ENCODE measurements at places on chromosomes 11 and 22.
A peak's percentile ranks its signal among the peaks of the same experiment; 100 is the strongest.

DNA sequence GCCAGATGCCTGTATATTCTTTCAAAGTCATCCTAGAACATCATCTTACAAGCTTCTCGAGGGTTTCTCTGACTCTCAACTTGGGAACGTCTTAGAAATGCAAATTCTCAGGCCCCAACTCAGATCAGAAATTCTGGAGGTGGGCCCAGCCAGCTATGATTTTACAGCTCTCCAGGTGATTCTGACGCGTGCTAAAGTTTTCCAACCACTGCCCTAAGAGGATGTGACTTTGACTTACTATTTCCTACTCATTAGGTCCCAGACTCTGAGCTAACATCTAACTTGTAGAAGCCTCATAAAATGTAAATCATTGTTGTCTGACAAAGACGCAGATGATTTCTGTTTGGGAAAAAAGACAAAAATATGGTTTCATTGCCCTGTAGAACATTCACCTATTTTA, 61.1 kb downstream of the IRAG1 start:
- DNase-seq: no peak

DNA sequence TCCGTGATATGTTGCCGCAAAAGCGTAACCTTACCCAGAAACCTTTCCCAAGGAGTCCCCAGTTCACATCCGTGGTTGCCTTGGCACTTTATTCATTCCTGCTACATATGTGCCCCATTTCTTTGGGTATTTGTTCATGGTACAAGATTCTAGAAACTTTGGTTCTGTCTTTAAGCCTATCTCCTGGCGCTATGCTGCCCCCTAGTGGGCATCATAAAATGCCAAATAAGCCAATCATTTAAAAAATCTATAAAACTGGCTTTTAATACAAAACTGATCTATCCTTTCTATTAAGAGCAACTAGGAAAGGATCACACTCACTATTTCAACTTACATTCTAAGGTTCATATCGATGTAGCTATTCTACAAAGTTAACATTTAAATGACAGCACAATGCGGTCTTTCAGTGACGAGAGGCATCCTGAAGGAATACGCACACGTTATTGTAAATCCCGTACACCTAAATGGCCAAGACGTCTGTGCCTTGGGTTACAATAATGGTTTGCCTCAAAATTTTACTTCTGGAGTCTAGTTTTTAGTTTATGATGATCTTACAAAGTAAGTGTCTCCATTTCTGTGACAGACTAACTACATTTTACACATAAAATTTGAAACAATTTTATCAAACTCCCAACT, 16.2 kb downstream of the PIWIL3 start:
- no peak for DNase-seq

GRCh38 chr11:11717064-11717725, 95.4 kb upstream of the GALNT18 start:
- DNase-seq: no peak

DNA sequence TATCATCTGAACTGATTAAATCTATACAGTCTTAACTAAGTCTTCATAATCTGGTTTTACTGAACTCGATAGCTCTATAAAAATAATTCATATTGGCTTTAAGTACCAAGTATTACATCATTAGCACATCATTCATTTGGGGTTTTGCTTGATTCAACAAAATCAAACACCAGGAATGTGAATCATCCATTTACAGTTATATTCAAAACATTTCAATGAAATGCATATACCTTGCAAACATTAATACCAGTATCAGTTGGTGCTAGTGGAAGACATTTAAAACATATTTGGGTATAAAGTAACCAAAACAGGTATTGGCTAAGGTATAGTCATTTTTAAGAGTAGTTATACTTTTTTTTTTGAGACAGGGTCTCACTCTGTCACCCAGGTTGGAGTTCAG, 12.2 kb upstream of the CCDC89 start:
- no peak for DNase-seq

DNA sequence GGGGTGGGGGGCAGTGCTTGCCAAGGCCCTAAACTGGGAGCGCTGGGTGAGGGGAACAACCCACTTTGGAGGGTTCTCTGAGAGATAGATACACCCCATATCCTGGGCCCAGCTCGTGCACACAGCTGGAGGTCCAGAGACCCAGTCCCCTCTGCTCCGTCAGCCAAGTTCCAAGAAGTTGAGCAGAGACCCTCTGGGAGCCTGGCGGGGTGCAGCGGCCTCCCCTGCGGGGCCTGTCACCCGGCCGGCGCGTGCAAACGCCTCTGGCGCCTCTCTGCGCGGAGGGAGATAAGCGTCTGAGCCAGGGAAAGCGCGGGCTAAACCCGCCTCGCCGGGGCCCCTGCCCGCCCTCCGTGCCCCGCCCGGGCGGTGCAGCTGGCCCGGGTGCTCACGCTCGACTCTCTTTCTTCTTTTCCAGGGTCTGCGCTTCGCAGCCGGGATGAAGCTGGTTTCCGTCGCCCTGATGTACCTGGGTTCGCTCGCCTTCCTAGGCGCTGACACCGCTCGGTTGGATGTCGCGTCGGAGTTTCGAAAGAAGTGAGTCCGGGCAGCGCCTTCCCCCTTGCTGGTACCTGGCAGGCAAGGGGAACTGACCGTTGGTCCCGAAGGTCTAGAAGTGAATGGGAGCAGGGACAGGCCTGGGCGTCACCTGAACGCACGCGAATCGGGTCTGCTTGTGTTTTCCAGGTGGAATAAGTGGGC, 540 bp downstream of the ADM start:
- peak; percentile 41 for DNase-seq

DNA sequence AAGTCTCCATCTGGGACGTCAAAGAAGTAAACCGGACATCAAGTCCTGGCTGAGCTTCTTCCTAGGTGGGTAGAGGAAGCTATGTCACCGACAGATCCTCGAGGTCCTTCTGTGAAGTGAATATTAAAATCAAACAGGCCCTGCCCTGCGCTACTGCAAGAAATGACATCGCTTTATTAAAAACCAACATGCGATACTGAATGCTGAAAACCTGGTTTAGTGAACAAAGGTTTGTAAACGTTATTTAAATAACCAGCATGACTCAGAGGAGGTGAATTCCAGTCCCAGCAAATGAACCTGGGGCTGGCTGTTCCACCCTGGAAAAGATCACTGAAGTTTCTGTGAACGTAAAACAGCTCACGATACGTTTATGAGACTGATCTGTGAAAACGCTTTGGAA, 645 bp downstream of the RTCB start:
- no peak for DNase-seq

DNA sequence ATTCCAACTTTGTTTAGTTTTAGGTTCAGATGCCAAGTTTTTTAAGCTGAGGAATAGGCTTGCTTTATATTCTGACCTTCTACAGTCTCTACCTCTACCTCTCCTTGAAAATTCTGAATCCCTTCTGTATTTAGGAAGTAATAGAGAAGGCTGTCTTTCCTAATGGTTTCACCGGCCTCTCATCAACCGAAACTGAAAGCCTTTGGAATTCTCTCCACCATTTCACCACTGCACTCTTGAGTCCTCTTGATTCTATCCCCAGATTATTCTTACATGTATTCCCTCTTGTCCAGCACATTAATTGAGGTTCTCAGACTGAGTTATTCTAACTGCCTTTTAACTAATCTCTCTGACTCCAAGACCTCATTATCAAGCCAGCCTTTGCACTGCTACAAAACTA, 67.7 kb upstream of the PICALM start:
- no peak for DNase-seq

- DNase-seq: no peak
Observed at GRCh38 chr11:26478710-26479109, 93.4 kb downstream of the MUC15 start.

DNA sequence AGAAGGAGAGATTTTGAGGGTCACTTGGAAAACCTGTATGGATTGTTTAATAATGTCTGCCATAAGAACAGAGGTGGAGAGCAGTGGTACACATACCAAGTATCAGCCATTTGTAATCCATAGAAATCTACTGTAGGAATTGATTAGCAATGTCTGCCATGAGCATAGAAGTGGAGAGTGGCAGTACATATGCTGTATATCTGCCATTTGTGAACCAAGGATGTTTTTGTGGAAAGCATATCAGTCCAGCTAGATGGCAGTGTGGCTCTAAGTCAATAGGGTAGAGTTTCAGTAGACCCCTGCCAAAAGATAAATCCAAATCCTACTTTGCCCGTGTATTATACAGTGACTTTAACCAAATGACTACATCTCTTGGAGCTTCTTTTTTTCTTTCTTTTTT, 82.9 kb upstream of the SEZ6L start:
- no peak for DNase-seq

- no peak for DNase-seq
Observed at GRCh38 chr11:122068141-122068540, 47.9 kb downstream of the BLID start.

DNA sequence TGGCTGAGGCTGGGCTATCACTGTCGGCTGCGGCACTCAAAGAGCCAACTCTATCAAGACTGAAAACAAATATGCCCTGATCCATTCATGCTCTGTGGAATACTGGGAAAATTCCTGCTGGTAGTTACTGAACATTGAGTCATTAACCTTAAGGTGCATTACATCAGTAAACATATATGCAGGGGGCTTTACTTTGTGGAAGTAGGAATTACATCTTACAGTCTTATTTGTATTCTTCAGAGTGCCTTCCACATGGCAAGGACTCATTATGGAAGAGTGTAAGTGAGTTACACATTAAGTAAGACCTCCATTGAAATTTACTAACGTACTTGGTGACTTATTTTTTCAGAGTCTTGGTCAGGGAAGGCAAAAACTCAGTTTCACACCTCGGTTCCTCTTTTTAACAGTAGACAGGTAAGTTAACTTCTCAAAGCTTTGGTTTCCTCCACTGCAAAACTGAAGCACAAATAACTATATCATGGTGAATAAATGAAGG, 4.5 kb downstream of the OR5B21 start:
- DNase-seq: no peak

GRCh38 chr11:102239911-102240310, 77.4 kb upstream of the BIRC3 start:
- DNase-seq: no peak

GRCh38 chr11:24575392-24575791, 78.5 kb downstream of the LUZP2 start:
- DNase-seq: no peak

GRCh38 chr11:76824980-76825725, 35.6 kb upstream of the ACER3 start:
- DNase-seq: no peak

DNA sequence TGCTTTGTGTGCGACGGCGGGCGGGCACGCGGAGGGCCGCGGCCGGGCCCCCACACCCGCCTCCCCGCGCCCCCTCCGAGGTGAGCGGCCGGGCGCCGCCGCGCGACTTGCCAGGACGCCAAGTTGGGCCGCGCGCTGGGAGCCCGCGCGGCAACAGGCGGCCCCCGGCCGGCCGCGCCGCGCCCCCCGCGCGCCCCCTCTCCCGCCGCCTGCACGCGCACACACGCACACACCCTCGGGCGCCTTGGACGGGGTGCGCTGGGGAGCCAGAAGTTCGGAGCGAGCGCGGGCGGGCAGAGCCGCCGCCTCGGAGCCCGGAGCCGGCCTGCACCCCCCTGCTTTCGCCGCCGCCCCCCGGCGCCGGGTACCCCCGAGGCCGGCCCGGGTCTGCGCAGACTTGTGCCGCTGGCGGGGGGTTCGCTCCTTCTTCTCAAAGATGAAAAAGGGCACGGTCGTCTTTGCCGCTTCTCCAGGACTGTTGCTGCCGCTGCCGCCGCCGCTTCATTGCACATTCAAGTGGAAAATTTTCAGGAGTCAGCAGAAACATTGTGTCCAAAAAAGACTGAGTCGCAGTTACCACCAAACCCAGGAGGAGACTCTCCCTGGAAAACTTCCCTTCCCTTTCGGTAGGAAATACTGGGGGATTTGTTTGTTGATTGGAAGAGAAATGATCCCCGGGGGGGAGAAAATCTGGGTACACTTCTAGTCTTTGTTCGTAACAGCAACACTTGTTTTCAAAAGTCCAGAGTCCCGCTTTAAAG, 895 bp downstream of the TEAD1 start:
- DNase-seq: no peak

DNA sequence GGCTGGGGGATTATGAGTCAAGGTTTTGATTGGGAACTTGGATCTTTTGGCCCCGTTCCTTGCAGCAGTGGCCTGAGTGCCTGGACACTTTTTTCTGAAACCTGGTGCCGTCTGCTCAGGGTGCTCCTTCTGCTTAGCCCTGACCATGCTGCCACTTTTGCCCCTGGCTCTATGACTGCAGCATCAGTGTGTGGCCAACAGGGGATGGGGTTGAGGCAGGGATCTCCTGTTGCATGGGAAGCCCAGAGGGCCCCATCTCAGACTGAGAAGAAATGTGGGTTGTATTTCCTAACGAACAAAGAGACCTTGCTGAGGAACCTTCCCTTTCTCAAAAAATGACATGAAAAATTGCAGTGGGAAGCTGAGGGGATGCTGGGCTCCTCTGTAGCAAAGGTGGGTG, 18.7 kb downstream of the POU2F3 start:
- DNase-seq: no peak

- DNase-seq: no peak
Observed at GRCh38 chr11:102116453-102117205, 6.4 kb downstream of the YAP1 start.

GRCh38 chr11:73234471-73235181, 16.5 kb downstream of the P2RY2 start:
- no peak for DNase-seq

DNA sequence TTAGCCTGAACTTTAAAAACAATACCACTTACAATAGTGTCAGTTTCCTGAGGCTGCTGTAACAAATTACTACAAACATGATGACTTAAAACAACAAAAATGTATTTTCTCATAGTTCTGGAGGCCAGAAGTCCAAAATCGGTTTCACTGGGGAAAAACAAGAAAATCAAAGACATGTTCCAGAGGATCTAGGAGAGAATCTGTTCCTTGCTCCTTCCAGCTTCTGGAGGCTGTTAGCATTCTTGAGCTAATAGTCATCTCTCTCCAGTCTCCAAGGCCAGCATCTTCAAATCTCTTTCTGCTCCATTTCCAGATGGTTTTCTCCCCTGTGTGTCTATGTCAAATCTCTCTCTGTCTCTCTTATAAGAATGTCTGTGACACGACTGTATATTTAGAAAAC, 67.6 kb upstream of the TEAD1 start:
- no peak for DNase-seq

DNA sequence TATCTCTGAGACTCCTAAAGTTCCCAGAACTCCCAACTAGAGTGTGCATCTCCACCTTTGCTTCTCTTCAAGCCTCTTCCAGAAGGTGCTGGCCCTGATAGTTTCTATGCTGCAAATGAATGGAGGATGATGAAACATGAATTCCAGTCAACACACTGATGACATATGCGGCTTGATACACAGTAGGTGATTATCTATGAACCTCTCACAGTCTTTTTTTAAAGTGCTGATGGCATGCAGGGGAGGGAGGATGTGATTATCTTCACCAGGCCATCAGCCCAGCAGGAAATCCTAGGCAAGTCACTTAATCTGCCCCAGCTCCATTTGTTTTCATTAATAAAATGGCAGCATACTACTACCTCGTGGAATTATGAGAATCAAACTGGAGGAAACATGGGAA, 548.5 kb downstream of the SOX6 start:
- no peak for DNase-seq

Measured in Peyer's patch (tissue), 4 donors.